ENCODE measurements at places on chromosomes 3 and 15.

GRCh38 chr15:75606711-75607699 is 18.5 kb downstream of the SNUPN start:
- DNase-seq = no peak

GRCh38 chr3:59531994-59532393 is 482.2 kb upstream of the CFAP20DC start:
- no peak for DNase-seq

GRCh38 chr3:76986876-76987474 is 52.9 kb upstream of the ROBO2 start:
- no peak for DNase-seq

- no peak for DNase-seq
These were observed 9.2 kb downstream of the VILL start for GRCh38 chr3:37999836-38000235.

DNA sequence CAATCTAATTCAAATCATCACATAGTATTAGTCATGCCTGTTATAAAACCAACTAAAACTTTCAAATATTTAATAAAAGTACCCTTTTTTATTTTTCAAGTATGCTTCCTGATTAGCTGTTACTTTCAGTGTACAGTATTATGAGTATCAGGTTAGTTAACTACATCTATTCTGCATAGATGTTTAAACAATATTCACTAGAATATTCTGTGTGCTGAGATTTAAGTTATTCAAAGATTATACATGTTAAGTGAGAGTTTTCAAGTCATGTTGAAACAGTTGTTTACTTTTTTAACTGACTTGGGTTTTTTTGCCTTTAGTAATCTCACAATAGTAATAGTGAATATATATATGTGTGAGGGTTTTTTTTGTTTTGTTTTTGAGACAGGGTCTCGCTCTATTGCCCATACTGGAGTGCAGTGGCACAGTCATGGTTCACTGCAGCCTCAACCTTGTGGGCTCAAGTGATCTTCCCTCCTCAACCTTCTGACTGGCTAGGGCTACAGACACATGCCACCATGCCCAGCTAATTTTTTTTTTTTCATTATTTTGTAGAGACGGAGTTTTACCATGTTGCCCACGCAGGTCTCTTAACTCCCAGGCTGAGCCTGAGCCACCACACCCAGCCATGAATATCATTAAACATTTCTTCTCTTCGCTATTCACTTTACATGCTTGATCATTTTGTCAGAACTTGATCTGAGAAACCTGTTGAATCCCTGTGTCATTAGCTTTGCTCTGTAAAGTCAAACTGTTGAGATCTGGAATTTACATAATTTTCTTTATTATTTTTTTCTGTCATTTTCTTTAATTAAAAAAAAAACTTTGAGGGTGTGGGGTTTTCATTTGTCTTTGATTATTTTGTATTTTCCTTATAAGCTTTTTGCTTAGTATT is 286.2 kb upstream of the UBE2E1 start:
- DNase-seq = no peak

- no peak for DNase-seq
These were observed 65.4 kb upstream of the UMPS start for GRCh38 chr3:124664804-124665203.

GRCh38 chr15:75380773-75381172 is 12.4 kb upstream of the MAN2C1 start:
- no peak for DNase-seq

DNA sequence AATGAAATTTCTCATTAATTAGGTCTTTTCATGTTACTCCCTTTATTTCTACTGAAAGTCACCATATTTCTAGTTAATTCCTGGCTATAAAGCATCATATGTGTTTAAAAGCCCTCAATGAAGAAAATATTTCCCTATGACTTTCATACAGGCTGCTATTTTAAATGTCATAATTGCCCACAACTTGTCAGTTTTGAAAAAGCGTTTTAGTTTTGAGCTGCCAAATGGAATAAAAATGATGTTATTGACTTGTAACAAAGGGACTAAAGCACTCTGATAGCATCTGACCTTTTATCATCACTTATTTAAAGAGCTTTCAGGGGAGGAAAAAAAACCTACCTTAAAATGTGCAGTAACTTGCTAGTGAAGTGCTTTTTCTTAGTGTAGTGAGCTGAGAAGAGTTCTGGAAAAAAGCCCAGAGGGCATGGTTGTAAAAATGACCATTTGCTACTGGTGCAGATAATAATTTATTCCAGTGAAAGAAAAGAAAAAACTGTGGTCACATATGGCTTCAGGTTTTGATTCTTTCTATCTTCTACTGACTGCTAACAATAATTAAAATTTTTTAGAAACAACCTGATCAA is 877.2 kb downstream of the CADM2 start:
- DNase-seq = peak; percentile 33

GRCh38 chr3:63508305-63508704 is 144.2 kb upstream of the SNTN start:
- DNase-seq = no peak

GRCh38 chr3:125057186-125057850 is 1.5 kb upstream of the HEG1 start:
- no peak for DNase-seq

- no peak for DNase-seq
These were observed 1122.0 kb upstream of the ALCAM start for GRCh38 chr3:104244680-104245220.

- no peak for DNase-seq
These were observed 73.4 kb upstream of the BNIP2 start for GRCh38 chr15:59762558-59762957.

DNA sequence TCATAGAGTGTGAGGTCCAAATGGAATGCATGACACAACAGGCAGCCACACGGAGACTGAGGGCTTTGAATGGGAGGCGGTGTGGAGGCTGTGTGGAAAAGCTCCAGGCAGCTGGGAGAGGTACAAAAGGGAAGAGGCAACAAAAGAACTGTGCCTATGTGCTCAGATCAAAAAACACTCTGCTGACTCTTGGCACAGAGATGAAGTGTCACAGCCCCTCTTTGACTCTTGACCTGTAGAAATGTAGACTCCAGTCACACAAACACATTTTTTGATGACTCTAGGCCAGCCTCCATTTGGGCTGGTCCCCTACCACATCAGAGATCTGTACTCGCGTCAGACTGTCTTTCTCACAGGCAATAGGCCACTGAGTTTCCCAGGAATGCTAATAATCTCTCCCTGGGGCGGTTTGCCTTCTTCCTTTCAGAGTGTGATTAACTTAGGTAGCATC is 456.0 kb downstream of the TUSC7 start:
- DNase-seq = no peak

GRCh38 chr3:129992781-129993180 is 18.3 kb downstream of the TRH start:
- DNase-seq = no peak

GRCh38 chr15:64275934-64276333 is 80.0 kb downstream of the CSNK1G1 start:
- DNase-seq = no peak

DNA sequence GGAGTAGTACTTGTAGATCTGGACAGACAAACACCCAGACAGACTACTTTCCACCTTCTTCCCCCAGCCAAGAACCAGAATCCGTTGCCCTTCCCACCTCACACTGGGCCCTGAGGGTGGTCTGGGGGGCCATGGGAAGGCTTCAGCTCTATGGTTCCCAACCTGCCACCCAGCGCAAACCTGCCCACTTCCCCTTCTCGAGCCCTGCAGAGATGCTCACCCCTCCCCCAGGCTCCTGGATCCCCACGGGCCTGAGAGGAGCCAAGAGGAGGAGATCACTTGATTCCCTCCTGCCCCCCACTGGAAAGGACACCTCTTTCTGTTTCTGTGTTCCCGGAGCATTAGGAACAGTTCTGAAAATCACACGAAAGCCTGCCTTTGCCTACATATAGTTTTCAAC is 8.7 kb downstream of the STRA6 start:
- no peak for DNase-seq

DNA sequence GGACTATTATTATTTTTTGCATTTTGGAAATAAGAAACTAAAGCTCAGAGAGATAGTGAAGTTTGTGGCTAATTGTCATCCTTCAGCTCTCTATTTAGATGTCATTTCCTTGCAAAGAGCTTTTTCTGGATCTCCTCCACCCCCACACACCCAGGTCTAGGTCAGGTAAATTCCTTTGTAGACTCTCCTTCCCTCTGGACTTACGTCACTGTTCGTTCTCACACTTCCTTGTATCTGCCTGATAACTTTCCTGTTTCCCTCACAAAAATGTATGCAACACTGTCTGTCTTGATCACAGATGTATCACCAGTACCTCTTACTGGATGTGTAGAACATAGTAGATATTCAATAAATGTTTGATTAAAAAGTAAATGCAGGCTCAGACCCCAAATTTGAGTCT is 6.1 kb upstream of the MB21D2 start:
- no peak for DNase-seq

- no peak for DNase-seq
These were observed 1041.3 kb downstream of the ROBO1 start for GRCh38 chr3:78726545-78726944.

DNA sequence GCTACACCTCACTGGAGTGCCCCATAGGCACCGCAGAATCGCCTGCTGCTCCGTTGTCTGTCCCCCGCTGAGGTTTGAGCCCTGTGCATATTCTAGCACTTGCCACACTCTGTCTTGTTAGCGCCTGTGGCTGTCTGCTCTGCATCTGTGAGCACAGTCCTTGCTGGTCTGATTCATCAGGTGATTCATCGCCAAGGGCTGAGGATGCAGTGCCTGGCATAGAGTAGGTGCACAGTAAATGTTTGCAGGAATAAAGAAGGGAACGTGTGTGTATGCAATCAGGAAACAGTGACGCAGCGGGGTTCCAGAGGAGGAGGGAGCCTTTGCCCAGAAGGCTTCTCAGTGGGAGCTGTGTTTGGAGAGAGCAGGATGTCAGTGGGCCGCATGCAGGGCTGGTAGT is 124.0 kb upstream of the PLXNA1 start:
- DNase-seq = no peak

- no peak for DNase-seq
These were observed 345.3 kb upstream of the ICE2 start for GRCh38 chr15:60824196-60824595.

DNA sequence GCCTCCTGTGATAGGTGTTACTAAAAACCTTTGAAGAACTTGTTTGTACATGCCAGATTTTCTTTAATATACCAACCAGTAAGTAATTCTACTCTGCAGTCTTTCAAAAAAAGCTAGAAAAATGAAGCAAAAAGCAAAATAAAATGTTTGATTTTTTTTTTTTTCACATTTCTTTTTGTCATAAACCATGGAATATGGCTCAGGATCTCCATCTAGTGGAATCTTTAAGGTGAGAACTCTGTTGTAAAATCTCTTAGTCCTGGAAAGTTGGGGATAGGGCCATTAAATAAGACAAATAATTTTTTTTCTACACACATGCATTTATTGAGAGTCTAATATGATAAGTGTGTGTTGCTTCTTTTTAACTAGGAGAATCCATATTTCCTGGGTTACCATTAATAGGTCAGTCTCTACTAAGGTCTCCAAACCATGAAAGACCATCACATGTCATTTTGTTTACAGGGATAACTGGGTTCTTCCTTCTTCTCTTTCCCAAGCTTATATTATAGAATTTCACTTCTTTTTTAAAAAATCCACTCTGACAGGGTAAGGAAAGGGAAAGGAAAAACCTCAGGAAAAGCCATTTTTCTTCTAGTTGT is 84.6 kb downstream of the SLC9A9 start:
- DNase-seq = peak; percentile 15

Measured in NCI-H1105 (cell line).